ENCODE measurements at places on chromosomes 2 and 18. TPM values are rescaled to one million over a fixed set of nuclear protein-coding genes. Genes with fewer than 3 reads are reported as not detected.

HRH4 gene
- 0.12 TPM for total RNA-seq

- no peak for DNase-seq
Observed at GRCh38 chr2:11558214-11558886, 24.5 kb downstream of the GREB1 start.

- DNase-seq: no peak
Observed at GRCh38 chr2:167986223-167986622, 261.2 kb downstream of the STK39 start.

UGT1A3 gene
- total RNA-seq: 2.0 TPM

DNA sequence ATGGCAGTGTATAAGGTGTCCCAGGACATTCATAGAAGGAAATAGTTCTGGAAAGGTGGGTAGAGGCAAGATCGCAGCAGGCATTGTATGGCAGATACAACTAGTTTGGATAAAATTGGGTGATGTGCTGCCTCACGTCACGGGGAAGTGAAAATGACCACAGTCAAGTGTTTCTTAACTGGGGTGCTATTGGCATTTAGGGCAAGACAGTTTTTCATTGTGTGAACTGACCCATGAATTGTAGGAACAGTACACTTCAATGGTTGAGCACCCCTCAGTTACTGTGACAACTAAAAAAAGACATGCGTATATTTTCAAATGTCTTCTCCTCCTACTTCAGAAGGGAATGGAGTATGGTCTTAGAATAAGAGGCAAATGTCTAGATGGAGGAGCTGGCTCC, 22.3 kb upstream of the CYRIA start:
- no peak for DNase-seq

EGR4 gene
- not detected for total RNA-seq

All from left colon (tissue), 2 donors.